Keratinocyte (primary cell): ENCODE measurements at places on chromosomes 16 and 17.

DNA sequence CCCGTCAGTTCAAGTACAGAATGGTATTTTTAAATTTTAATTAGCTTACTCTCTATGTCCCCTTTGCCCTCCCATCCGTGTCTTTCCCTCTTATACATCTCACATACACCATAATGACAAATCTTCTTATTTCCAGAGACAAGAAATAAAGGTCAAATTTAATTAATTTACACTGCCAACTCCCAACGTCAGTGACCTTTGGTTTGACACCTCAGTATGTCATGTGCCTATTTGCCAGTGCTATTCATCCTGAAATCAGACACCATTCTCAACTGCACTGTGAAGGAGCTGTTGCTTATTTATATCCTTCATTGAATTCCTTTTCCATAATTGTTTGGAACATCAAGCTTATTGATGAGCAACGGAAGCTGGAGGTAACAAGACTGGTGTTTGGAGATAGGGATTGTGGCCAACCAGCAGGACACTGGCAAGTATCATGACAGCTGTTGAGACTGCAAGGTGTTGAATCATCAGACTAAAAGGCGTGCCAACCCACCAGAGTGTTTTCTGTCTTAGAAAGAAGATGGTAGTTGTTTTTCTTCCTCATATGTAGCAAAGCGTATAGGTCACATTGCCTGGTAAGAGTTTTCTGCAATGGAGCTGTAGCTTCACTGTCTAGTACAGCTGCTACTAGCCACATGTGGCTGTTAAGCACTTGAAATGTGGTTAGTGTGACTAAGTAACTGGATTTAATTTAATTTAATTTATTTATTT is 12.5 kb downstream of the CALCOCO2 start:
- H3K27me3 ChIP-seq, result no peaks in the 10 kb centered on the region
- no peak overlapping the region for H3K4me3 ChIP-seq
- no peak overlapping the region for H3K27ac ChIP-seq

GRCh38 chr16:84048871-84049270 is 6.3 kb upstream of the SLC38A8 start:
- DNase-seq, result no peak
- peaks cover 4% of the 10 kb centered on the region for H3K27me3 ChIP-seq
- no peak overlapping the region for H3K4me3 ChIP-seq
- H3K27ac ChIP-seq, result no peak overlapping the region
- peaks cover 13% of the 10 kb centered on the region for H3K36me3 ChIP-seq

DNA sequence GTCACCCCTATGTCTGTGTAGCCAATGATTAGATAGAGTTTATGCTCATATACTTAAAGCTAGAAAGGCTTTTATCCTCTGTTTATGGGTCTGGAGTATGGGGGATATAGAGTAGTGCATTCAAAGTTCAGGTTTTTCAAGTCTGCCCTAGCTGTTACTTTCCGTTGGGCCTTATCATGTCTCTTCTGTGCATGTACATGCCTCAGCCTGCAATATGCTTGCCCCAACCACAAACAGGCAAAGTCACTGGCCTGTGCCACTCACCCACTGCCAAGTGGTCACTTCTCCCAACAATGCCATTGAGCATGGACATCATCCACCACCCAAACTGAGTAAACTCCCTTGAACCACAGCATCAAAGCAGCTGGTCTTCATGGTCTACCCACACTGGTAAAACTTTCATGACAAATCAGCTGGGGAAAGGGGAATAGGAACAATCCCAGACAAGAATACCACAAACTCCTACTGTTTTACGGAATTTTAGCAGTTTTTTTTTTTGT is 70.3 kb upstream of the C17orf78 start:
- peak; percentile 19 for DNase-seq
- peaks cover 34% of the 10 kb centered on the region for H3K4me1 ChIP-seq
- no peak overlapping the region for H3K27ac ChIP-seq

DNA sequence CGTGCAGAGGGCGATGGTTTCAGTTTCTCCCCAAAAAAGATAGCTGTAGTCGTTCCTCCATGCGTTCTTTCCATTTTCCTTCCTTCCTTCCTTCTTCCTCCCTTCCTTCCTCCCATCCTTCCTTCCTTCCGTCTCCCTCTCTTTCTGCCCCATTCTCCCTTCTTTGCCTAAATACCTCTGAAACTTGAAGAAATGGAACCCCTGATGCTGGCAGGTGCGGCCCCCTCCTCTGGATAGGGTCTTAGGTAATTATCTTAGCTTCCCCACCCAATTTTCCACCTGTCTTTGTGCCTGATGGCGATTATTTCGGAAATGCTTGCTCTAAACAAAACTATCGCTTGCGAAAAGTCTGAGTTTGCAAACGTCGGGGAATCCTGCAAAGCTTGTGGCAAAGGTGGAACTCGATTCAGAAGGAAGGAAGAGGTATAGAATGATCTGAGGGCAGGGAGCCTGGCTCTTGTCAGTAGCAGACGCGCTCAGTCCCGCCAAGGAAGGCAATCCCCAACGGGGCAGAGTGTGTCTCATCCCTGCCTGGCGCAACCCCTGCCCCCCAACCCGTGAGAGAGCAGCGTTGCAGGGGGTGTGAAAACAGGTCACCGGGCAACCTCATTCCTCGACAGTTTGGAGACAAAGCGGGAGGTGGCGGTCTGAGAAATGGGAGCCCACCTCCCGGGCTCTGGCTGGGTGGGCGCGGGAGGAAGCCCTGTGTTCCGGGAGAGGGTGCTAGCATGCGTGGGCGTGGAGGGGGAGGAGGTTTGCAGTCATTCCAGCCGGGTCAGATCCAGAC is 2.9 kb upstream of the CBX8 start:
- no peak for DNase-seq
- H3K27me3 ChIP-seq, result peaks cover 71% of the 10 kb centered on the region
- H3K4me1 ChIP-seq, result peaks cover 42% of the 10 kb centered on the region
- peaks cover 2% of the 10 kb centered on the region for H3K36me3 ChIP-seq
- no peak overlapping the region for H3K4me3 ChIP-seq

DNA sequence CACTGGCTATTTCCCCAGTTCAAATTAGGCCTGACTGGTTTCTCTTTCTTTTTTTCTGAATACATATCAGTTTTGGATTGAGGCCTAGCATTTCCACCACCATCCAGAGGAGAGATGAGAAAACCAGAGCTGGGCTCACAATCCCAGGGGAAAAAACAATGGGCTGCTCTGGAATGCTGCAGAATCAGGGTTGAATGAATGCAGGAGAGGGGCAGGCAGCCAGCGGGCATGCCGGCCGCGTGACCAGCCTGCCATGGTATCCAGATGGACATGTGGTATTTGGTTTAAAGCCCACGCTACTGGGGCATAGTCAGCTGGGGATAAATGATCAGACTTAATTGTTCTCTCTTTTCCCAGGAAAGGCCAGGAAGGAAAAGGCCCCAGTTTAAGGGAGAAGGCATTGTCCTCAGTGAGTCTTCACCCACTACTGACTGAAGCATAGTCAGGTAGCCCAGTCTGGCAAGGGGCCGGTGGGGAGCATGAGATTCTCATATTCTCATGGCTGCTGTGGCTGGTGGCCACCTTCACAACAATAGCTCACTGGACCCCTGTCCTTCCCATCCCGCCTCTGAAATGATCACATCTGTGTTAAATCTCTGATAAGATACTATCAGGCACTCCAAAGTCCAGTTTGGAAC is 38.7 kb upstream of the RHOT1 start:
- H3K4me1 ChIP-seq, result peaks cover 3% of the 10 kb centered on the region
- H3K4me3 ChIP-seq, result no peak overlapping the region
- DNase-seq, result no peak
- no peaks in the 10 kb centered on the region for H3K27me3 ChIP-seq
- no peaks in the 10 kb centered on the region for H3K36me3 ChIP-seq

DNA sequence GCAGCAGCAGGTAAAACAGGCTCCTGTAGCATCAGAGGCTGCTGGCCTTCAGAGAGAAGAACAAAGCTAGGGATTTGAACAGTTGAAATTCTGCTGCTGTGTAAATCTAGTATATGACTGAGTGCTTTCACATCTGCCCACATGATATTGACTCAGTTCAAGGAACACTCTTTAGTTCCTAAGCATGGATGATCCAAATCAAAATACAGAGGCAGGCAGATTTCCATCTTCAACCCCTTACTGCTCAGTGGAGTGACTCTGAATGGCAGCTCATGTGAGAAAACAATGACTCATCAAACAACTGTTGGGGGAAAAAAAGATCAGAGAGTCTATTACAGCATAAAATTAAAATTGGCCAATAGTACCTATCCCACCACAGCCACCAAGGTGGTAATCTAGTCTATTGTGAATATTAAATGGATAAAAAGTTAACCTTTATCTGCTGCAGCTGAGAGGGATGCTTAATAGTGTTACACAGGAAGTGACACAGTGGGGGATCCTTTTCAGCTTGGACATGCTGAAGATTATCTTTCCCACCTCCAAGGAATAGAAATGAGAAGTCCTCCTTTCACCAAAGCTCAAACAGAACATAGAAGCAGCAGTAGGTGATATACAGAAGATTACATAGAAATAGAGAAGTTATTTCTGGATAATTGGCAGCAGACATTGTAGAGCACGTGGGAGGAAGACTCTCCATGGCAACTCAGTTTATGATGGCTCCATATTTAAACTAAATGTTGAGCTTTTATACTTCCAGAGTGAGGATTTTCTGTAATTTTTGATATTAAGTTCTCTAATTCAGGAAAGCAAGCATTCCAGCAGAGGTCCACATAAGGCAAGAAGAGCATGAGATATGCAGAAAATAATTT is 239.7 kb upstream of the ERCC4 start:
- no peak overlapping the region for H3K27ac ChIP-seq
- no peaks in the 10 kb centered on the region for H3K36me3 ChIP-seq
- no peaks in the 10 kb centered on the region for H3K27me3 ChIP-seq
- no peak overlapping the region for H3K4me3 ChIP-seq
